ENCODE measurements at places on chromosomes 3 and 15. TPM values are rescaled to one million over a fixed set of nuclear protein-coding genes. Genes with fewer than 3 reads are reported as not detected.

DNA sequence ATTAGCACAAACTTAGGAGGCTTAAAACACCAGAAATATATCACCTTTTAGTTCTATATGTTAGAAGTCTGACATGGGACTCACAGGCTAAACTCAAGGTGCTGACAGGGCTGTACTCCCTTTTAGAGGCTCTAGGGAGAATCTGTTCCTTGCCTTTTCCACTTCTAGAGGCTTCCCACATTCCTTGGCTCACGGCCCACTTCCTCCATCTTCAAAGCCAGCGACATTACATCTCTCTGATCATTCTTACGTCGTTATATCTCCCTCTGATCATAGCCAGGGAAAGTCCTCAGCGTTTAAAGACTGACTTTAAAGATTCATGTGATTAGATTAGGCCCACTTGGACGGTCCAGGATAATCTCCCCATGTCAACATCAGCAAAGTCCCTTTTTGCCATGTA lies 166.3 kb downstream of the GREM1 start:
- no peak for DNase-seq

GRCh38 chr3:109045271-109046040 lies 72.5 kb downstream of the MORC1 start:
- no peak for DNase-seq

DNA sequence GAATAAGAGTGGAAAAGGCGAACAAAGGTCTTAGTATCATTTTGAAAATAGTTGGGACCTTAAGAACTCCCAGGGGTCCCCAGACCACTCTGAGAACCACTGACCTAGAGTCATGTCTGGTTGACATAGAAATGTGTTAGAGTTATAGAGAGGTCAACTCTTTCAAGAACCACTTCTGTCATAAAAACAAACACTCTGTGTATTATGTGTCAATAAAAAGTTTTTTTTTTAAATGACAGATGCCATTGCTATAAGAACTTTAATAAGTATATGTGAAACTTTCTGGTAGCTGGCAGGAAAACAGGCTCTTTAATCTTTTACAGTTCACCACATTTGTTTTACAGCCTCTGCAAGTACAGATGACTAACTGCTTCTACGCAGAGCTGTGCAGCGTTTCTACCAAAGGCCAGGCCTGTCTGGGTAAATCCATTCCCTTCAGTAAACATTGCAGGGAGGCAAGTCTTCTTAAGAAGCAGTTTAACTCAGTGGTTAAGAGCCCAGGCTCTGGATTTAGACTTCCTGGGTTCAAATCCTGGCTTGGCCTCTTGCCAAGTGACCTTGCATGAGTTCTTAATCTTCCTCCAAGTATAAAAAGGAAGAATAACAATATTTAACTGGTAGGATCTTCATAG lies 56.6 kb downstream of the RFTN1 start:
- DNase-seq = no peak

DNA sequence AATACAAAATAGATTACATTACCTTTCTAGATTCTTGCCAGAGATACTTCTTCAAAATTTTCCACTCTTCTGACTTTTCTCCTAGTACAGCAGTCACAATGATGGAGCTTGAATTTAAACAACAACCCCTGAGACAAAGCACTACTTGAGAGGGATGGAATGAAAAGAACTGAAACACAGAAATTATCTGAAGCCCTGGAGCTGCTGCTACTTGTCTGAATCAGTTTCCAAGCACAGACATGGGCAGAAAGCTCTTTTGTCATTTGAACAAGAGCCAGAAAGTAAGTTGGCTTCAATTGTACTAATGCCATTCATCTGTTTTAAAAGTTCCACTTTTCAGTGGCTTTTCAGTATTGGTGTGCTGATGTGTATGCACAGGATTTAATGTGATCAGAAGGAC lies 718.5 kb upstream of the ARPP21 start:
- DNase-seq = no peak

DNA sequence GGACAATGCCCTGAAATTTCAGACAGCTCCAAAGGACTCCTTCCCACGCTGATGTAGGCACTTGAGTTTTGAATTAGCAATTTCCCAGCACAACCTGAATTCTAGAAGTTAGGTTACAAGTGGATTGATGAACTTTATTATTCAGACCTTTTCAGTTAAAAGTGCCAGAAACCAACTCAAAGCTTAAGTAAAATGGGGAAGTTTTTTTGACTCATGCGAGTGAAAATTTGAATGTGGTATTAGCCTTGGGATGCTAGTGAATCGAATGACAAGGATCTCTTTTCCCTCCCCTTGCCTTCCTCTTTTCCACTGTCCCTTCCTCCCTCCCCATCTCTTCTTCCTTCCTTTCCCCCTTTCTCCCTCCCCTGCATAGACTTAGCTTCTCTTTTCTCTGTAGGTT lies 295.1 kb upstream of the PROK2 start:
- no peak for DNase-seq

GRCh38 chr3:140085001-140085400 lies 150.0 kb downstream of the CLSTN2 start:
- DNase-seq = no peak

- no peak for DNase-seq
These were observed 35.6 kb upstream of the PYDC2 start for GRCh38 chr3:191425322-191425734.

DNA sequence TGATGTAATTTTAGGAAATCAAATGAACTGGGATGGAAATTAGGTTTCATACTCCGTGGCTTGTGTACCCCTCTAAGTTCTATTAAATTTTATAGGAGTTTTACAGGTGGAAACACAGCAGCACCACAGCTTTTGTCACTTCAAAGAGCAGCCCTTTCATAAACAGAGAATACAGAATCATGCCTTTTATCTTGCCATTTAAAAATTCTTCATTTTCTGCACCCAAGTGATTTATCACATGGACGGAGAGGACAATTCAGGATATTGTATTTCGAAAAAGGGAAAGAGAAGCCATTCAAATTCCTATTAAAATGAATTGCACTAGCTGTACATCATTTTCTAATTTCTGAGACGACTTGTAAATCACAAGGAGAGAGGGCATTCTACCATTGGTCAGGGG lies 245.4 kb downstream of the PTPRG start:
- no peak for DNase-seq

DNA sequence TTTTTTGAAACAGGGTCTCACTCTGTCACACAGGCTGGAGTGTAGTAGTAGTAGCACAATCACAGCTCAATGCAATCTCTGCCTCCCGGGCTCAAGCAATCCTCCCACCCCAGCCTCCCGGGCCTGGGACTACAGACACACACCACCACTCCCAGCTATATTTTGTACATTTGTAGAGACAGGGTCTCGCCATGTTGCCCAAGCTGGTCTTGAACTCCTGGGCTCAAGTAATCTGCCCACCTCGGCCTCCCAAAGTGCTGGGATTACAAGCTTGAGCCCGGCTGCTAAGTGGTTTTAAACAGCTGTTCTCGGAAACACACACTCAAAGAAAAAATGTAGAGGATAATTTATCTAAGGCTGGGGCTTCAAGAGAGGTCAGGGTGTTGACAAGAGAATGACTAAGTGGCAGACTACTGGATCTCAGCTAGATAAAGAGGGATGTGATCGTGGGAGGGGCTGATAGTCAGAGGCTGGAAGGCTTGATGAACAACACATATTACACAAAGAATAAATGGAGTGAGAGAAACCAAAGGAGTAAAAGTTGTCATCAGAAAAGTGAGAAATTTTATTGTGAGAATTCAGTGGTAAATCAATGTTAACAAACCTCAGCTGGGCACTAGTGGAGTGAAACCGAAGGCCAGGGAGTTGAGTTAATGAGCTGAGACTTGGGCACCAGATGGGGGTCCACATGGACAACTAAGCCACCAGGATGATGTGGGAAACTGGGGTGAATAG lies 6.7 kb downstream of the CCR5AS start:
- no peak for DNase-seq

DNA sequence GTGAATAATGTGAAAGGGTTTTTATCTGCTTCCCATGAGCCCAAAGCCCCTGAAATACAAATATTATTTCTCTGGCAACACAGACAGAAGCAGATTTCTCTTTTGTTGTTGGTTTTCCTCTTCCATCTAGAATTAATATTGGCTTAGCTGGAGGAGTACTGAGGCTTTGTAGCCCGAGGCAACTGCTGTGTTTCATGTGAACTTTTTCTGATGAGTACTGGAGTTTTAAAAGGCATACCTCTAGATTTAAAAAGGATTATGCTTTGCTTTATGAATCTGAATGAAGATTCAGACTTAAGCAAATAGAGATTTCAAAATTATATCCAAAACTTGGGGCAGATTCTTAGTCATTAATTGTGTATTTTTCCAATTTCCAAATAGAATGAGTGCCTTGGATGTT lies 50.9 kb downstream of the IQCH start:
- DNase-seq = no peak

FGD5 gene
- total RNA-seq = 7.8 TPM

IMPG2 gene
- 0.02 TPM for total RNA-seq
